T-helper 22 cell (primary cell): ENCODE measurements at places on chromosomes 3 and 15.

DNA sequence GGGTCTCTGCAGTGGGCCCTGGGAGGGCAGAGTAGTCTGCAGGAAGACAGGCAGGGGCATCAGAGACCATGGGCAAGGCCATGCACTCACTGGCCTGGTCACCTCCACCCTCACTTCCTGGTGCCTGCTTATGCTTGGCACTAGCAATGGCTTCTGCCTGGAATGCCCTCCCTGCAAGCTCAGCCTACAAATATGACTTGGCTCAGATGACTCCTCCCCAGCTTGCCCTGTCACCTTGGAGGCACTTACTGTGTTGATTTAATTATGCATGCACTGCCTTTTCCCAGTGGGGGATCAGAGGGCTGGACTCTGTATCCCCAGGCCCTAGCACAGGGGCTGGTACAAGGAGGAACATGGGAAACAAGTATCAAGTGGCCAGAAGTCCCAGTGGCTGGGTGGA lies 7.8 kb downstream of the C3orf18 start:
- DNase-seq, result no peak

DNA sequence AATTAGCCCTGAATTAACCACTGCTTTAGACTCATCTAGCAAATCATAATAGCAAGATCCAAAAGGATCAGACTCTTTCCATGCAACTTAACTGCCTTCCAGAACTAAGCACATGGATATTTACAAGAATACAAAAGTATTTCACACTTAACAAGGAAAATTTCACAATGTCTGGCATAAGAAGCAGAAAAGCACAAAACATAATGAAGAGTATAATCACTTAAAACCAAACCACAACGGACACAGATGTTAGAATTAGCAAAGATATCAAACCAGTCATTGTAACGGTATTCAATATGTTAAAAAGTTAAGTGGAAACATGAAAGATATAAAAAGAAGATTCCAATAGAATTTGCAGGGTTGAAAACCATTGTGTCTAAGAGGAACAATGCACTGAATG lies 51.5 kb upstream of the COL6A6 start:
- no peak for DNase-seq

DNA sequence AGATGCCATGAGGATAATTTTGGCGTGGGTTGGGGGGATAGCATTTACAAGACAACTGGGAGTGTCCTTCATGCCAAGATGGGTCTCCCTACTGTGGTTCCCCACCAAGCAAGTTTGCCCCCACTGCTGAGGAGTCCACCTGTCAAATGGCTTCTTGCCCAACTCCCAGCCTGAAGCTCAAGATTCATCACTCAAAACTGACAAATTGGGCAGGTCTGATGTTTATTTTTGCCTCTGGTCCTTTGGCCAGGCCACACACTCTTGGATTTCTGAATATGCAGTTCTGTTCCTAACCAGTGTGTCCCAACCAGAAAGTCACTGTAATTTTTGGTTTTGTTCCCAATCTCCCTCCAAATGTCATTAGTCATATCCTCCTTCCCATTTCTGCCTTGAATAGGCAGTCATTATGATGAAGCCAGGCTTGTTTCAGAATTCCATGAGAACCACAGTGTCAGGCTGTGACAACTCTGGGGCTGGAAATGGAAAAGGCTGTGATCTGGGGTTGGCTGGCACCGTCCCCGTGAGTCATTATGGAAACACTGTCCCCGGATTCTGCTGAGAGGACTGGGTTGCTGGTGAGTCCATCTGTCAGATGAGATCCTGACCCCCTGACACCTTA lies 29.3 kb upstream of the MEF2A start:
- no peak for DNase-seq

DNA sequence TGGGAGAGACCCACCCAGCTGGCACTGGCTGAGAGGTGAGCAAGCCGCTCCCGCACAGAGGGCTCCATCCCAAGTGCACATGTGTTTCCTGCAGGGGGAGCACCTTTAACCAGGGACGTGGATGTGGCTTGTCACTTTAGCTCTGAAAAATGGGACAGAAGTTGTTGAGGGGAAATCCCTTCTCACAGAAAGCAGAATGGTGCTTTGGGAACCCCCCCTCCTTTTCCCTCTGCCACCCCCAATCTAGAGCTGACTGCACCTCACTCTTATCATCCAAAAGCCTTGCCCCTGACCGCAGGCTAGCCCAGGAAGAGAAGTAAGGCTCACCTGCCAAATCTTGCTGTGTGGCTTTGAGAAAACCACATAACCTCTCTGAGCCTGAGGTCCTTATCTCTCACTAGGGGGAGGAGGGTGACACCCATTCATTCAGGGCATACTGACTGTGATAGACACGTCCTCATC lies 77.9 kb downstream of the RPN1 start:
- no peak for DNase-seq

- no peak for DNase-seq
Measured at GRCh38 chr15:51647128-51647562, 24.6 kb upstream of the DMXL2 start.

DNA sequence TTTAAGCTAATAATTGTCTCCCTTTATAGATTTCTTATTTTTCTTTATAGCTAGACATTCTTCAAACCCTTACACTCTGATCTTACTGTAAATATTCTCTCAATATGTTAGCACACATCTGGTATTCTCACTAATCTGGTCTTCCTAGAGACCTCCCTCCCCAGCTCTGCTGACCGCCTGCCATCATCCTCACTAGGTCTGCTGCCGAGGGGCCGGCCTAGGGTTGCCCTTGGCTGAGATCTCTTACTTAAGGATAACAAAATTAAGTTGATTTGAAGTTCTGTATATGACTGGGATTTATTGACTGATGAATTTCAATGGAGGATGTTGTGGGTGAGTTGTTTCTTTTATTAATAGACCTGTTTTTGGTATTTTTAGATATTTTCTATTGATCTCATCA lies 586.6 kb downstream of the NAALADL2 start:
- DNase-seq, result no peak

GRCh38 chr15:34783431-34783830 lies 11.9 kb downstream of the ACTC1 start:
- no peak for DNase-seq

DNA sequence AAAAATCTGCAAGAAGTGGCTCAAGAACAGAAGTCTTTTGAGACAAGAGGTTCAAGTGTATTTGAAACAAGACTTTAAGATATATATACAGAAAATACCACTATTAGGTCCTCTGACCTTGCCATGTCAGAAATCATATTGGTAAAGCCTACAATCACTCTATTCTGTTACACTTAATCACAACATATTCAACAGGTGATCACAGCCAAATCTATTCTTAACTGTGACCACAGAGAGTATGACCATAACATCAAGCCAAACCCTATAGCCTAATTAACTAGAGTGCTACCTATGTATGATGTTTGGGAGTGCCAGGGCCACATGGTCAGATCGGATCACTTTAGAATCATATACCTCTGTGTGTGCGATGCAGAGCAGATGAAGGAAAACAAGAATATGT lies 2.2 kb downstream of the DNAJC19 start:
- no peak for DNase-seq

DNA sequence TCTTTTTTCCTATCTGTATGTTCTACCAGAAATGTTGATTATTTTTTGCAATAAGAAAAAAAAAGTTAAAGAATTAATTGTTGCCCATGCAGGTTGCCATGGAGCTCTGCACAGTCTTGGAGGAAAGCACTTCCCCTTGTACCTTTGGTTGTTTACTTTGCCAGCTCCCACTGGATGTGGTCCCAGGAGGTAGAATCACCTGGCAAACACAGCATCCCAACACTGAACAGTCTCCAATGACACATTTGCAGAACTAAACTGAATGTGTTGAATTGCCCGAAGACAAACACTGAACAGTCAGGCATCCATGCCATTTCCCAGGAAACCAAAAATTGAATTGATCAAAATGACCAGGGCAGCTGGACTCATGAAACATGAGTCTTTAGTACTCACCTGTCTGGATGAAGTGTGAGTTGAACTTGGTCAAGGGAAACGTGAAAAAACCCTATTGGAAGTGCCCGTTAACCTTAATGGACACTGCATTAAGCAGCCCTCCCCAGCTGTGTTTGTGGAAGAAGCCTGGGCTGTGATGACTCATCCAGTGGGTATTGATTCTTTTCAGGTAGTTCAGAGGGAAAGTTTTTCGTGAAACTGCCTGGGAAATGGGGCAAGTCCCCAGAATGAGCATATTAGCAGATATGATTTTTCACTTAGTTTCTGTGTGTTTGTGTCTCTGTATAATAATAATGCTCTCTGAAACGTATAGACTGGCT lies 284.7 kb upstream of the STT3B start:
- DNase-seq, result no peak

DNA sequence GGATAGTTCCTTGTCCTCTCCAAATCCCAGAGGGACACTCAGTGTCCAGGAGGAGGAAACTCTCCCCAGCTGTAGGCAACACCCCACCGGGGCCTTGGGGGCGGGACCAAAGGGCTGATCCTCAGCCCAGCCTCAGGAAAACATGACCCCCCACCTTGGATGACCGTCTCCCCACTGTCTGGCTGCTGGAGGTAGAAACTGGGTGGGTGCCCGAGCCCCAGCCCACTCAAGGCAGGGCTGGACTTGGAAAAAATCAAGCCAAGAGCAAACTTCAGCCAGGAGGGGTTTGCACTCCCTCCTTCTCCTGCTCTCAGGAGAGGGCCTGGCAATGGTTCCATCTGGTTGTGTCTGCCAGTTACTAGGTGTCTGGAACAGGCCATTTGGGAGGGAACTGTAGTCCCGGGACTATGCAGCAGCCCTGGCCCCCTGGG lies 3.6 kb upstream of the RASL12 start:
- DNase-seq, result no peak

GRCh38 chr15:72503147-72503546 lies 29.0 kb downstream of the ARIH1 start:
- DNase-seq, result no peak

- no peak for DNase-seq
Measured at GRCh38 chr15:77282333-77282732, 137.6 kb downstream of the PEAK1 start.

DNA sequence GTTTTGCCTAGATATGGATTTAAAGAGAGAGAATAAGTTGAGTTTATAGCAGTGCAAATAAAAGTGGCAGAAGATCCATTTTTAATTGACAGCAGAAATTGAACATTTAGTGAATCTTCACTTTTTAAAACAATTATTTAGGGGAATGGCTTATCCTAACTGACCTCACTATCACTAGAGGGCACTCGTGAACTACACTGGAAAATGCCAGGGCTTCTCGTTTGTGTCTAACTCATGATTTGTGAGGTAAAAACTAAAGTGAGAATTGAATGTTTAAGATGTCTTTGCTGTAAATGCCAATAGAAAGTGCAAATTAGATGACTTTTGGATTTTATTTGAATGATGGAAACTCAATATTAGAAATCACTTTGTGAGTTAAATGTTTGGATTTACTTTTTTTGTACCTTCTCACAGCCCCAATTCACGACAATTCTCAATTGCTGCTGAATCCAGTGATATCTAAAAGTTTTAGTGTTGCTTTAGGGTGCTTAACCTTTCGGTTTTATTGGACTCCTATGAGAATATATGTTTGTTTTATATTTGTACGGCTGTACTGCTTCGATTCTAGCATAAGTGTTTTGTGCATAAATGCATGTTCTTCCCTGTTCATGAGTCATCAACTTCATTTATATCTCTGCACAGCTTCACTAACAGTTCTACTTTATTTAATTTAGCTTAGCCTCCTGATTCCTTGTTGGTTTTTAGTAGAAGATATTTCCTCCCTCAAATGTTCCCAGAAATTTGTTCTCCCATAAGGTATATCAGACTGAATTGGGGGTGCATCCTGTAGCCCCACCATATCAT lies 462.1 kb downstream of the MFSD1 start:
- no peak for DNase-seq

GRCh38 chr3:116863822-116864589 lies 154.4 kb downstream of the TUSC7 start:
- no peak for DNase-seq

DNA sequence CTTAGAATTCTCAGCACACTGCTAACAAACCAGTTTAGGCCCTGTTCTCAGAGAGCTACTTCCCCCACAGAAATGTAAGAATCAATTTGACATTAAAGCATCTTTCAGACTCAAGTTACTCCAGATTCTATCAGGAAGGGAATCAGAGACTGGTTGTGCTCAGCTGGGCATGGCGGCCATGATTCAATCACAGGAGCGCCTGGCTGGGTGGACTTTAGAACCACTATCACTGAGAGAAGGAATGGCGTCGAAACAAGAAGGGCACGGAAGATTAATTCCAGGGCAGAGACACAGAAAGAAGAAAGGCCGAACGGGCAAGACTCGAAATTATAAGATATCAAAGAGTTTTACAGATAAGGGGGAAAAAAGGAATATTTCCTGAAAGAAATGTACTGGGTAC lies 6.2 kb downstream of the TNIK start:
- no peak for DNase-seq

GRCh38 chr15:67501836-67502461 lies 19.0 kb upstream of the C15orf61 start:
- no peak for DNase-seq

DNA sequence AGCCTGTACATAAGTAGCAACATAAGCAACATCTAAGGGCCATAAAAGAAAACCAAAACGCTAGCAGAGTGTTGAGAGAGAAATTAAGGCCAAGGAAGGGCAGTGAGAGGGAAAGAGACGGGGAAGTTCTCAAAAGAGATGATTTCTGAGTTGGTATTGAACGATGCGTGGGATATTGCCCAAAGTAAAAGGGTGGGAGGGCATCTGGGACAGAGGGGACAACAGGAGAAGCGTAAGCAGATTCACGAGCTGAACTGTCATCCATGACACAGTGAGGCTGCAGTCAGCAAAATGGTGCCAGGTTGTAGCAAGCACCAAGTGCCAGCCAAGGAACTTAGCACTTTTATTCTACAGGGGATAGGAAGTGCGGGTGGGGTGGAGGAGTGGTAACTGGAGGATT lies 11.8 kb downstream of the NCEH1 start:
- DNase-seq, result no peak

DNA sequence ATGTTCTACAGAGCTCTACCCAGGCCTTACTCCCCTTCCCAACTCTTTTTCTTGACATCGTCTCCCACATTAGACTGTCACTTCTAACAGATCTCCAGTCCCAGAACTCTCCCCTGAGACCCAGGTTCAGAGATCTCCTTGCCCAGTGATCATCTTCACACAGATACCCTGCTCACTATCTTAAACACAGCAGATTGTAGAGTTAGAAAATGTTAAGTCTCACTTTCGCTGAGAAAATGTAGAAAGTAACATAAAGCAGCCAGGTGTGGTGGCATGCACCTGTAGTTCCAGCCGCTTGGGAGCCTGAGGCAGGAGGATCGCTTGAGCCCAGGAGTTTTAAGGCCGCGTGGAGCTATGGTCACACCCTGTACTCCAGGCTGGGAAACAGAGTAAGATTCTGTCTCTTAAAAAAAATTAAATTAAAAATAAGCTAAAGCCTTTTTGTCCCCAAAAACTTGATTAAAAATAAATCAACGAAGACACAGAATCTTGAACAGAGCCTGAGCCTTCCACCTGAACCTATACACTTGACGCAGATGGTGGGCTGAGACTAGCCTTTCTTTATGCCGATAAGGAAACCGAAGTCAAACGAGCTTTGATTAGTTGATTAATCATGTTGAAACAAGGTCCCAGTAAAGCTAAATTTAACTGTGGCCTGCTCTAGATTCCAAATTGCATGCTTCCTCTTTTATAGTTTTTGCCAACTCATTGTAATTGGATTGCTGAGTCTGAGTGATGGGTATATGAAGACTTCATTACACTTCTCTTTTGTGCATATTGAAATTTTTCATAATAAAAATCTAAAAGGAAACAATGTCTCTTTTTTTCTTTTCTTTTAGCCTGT lies 31.3 kb upstream of the BLM start:
- DNase-seq, result no peak

GRCh38 chr3:180782195-180782984 lies 103.1 kb upstream of the CCDC39 start:
- no peak for DNase-seq

GRCh38 chr3:182692695-182693094 lies 100.6 kb upstream of the ATP11B start:
- DNase-seq, result no peak

GRCh38 chr3:113286524-113286923 lies 75.2 kb downstream of the BOC start:
- DNase-seq, result no peak
